ENCODE measurements at places on chromosomes 16 and 17.

GRCh38 chr17:27664606-27664965 is 33.6 kb downstream of the LGALS9 start:
- H3K4me3 ChIP-seq: no peak overlapping the region
- DNase-seq: no peak
- no peaks in the 10 kb centered on the region for H3K27me3 ChIP-seq
- no peaks in the 10 kb centered on the region for H3K36me3 ChIP-seq
- H3K27ac ChIP-seq: no peak overlapping the region

DNA sequence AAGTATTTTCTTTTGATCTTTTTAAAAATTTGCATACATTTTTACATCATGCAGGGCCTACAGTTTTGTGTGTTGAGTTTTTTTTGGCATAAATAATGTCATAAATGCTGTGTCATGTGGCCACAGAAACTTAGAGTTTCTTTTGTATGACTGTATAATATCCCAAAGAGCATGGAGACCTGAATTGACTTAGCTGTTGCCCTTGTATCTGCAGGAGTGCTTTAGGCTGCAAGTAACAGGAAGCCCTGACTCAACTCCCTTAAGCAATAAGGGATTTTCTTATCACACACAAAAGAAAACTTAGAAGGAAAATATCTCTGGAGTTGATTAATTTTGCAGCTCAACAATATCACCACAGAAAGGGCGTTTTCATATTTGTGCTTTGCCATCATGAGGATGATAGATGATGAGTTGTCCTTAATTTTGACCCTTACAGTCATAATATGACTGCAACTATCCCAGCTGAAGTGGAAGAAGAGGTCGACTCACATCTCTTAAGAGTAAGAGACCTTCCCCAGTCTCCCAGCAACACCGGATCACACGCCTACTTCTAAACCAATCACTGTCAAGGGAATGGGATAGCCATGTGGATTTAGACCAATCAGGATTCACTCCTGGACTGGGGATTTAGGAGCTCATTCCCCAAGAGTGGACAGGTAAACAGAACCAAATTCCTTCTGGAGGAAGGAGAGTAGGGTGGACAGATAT is 138.9 kb downstream of the GSG1L start:
- no peak overlapping the region for H3K4me3 ChIP-seq
- H3K4me1 ChIP-seq: peaks cover 5% of the 10 kb centered on the region
- 0 out of 2 replicates have a peak, but pooled peaks cover 1% of the 10 kb centered on the region for H3K27me3 ChIP-seq
- no peak overlapping the region for H3K27ac ChIP-seq
- no peaks in the 10 kb centered on the region for H3K36me3 ChIP-seq
- peak; percentile 24 for DNase-seq

DNA sequence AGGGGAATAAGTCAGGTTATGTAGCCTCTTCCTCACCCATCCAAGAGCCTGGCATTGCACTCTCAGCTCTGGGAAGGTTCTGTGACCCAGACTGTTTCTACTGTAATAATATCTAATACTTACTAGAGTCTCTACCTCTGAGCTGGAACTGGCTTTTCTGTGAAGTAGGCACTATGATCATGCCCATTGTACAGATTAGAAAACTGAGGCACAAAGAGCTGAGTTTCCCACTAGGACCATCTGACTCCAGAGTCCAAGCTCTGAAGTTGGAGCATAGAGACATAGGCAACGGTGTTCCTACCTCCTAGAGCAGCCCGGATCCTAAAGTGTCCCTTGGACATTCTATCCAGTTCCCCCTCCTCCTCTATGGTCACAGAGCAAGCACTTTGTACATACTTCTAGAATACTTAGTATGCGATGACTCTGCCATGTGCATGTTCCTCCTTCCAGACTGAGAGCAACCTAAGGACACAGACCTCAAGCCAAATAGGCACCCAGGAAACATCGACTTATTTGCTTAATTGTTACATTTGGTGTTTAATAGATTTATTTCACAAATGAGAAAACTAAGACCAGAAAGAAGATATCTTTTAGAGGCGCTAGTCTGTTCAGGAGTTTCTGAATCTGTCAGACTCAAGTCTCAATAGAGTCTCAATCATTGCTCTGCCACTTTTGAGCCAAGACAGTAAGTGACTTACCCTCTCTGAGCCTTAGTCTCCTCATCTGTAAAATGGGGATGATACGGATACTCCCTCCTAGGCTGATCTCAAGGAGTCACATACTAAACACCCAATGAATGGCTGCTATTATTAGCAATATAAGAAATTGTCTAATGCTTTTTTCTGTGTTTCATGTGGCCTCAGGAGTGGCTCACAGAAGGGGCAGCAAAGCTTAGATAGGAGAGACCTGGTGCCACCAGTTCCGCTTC is 3.6 kb downstream of the CLEC19A start:
- no peaks in the 10 kb centered on the region for H3K4me1 ChIP-seq
- H3K4me3 ChIP-seq: no peak overlapping the region
- no peaks in the 10 kb centered on the region for H3K36me3 ChIP-seq
- H3K27ac ChIP-seq: no peak overlapping the region
- peak; percentile 8 for DNase-seq

DNA sequence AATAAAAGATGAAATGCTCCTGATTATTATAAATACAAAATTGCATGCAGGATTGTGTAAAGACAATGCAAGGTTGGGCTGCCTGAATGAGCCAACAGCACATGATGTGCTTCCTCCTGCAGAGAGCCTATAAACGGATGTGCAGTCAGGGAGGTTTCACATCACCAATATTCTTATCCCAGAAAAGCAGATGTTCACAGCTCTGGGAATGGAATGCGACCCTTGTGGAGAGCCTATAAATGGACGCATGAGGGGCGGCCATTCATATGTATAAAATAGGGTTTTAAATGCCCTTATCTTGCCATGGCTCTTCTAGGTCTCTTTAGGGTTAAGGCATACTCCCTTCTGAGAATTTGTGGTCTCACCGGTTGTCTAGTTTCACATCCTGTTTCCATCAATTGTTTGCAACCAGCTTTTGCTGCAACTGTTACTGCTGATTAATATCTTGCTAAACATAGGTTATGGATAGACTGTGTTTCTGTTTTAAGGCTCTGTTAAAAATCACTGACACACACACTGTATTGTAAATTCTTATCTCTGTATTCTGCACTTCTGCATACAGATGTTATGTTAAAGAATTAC is 31.9 kb downstream of the SLFN11 start:
- no peaks in the 10 kb centered on the region for H3K27me3 ChIP-seq
- no peak overlapping the region for H3K4me3 ChIP-seq
- no peak for DNase-seq
- no peaks in the 10 kb centered on the region for H3K36me3 ChIP-seq

- peaks cover 8% of the 10 kb centered on the region for H3K4me1 ChIP-seq
- peak; percentile 49 for DNase-seq
- no peak overlapping the region for H3K27ac ChIP-seq
- H3K4me3 ChIP-seq: no peak overlapping the region
- no peaks in the 10 kb centered on the region for H3K36me3 ChIP-seq
- H3K27me3 ChIP-seq: no peaks in the 10 kb centered on the region
Measured at GRCh38 chr17:69506489-69506888, 92.0 kb downstream of the MAP2K6 start.

DNA sequence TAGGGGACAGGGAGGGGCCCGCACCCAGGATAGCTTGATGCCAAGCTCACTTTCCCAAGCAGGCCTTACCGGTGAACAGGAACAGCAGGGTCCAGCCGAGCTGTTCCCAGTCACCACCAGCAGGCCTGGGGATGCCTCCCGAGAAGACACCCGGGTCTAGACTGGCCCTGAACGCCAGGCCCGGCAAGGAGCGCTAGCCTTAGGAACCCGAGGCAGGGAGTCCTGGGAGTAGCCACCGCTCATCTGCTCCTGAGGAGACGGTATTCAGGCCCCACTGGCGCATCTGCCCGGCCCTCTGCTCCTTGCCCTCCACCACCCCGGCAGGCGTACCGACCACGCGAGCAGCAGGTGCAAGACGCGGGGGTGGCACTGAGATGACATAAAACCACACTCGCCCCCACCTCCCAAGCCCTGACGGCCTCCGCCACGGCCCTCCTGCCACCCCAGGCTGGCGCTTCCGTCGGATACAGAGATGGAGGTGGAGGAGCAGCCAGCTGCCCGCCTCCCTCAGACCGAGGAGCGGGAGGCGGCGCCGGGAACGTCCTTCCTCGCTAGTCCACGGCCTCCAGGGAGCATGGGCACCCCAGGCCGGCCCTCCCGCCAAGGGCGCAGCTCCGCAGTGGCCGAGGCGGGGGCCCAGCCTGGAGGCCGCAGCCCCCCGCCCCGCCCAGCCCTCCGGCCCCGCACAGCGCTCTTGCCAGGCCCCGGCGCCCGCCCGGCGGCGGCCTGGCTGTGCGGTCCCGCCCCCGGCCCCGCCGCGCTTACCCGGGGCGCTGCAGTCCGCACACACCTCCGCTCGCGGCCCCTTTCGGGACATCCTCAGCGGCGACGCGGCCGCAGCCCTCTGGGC is 661 bp downstream of the GIT1 start:
- no peaks in the 10 kb centered on the region for H3K36me3 ChIP-seq
- H3K27ac ChIP-seq: no peak overlapping the region
- peak overlapping the region; percentile 89 for H3K4me3 ChIP-seq

- peaks cover 4% of the 10 kb centered on the region for H3K36me3 ChIP-seq
- peak overlapping the region; percentile 11 for H3K27ac ChIP-seq
- no peak for DNase-seq
- H3K4me3 ChIP-seq: no peak overlapping the region
Measured at GRCh38 chr17:80780381-80781198, 211.1 kb upstream of the CHMP6 start.

- H3K27ac ChIP-seq: no peak overlapping the region
- DNase-seq: no peak
- H3K4me1 ChIP-seq: no peaks in the 10 kb centered on the region
- no peaks in the 10 kb centered on the region for H3K27me3 ChIP-seq
- H3K4me3 ChIP-seq: no peak overlapping the region
Measured at GRCh38 chr16:1199347-1200013, 25.6 kb downstream of the TPSG1 start.

- no peaks in the 10 kb centered on the region for H3K4me1 ChIP-seq
- no peak for DNase-seq
- no peak within 1 kb of the TSS for H3K4me3 ChIP-seq
- no peak within 1 kb of the TSS for H3K27ac ChIP-seq
- no peaks in the 10 kb centered on the region for H3K27me3 ChIP-seq
Measured at GRCh38 chr17:28613931-28614381, at the start of gene RSKR. Gene RSKR (minus strand): TSS chr17:28614185. CDS start chr17:28614161, 24 bp downstream.

GRCh38 chr16:68644715-68645493 is at the start of gene CDH3:
Gene CDH3 (plus strand): TSS chr16:68645310. CDS start chr16:68645380, 70 bp downstream.
- H3K36me3 ChIP-seq: no peaks in the 10 kb centered on the region
- peak within 1 kb of the TSS; percentile 94 for H3K4me3 ChIP-seq
- H3K4me1 ChIP-seq: peaks cover 22% of the 10 kb centered on the region
- DNase-seq: peak; percentile 71
- peak within 1 kb of the TSS; percentile 45 for H3K27ac ChIP-seq
- H3K27me3 ChIP-seq: no peaks in the 10 kb centered on the region

- no peaks in the 10 kb centered on the region for H3K36me3 ChIP-seq
- H3K4me1 ChIP-seq: no peaks in the 10 kb centered on the region
- H3K27ac ChIP-seq: no peak overlapping the region
- no peak overlapping the region for H3K4me3 ChIP-seq
- no peak for DNase-seq
Measured at GRCh38 chr17:830950-831349, 48.8 kb downstream of the MRM3 start.

DNA sequence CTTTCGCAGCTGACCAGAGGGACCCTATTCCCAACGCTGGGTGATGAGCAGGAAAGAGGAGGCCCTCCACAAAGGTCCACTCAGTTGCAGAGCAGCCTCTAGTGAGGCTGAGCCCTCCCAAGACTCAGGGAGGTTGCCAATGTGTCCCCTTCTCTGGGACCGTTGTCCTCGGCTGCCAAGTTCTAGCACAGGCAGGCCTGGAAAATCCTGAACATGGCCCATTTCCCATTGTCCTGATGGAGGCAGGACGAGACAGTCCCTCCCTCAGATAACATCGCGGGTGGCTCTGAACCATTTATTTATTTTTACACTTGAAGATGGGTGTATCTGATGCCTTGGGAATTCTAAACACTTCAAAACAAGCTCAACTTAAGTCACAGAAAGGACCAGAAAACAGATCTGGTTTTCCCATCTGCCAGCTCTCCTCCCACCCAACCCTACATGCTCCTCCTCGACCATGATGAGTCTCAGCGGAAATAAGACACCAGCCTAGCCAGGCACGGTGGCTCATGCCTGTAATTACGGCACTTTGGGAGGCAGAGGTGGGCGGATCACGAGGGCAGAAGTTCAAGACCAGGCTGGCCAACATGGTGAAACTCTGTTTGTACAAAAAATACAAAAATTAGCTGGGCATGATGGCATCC is 12.8 kb downstream of the CDIP1 start:
- no peaks in the 10 kb centered on the region for H3K4me1 ChIP-seq
- DNase-seq: no peak
- no peaks in the 10 kb centered on the region for H3K36me3 ChIP-seq

DNA sequence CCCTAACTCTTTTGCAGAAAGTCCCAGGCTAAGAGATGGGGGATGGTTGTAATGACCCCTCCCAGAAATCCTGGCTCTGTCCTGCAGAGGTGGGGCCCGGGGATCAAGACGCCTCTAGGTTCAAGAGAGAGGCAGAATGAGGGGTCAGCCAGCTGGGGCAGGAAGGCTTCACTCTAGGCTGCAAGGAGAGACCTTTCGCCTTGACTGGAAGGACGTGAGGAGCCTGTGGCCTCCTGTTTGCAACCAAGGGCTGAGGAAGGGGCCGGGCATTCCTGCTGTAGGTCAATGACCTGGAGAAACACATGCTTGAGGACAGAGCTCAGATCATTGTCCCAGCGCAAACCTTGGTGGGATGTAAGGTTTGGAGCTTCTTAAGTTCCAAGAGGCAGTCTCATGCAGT is 8.7 kb upstream of the CETP start:
- H3K27ac ChIP-seq: no peak overlapping the region
- H3K4me1 ChIP-seq: no peaks in the 10 kb centered on the region
- H3K27me3 ChIP-seq: no peaks in the 10 kb centered on the region
- DNase-seq: no peak
- no peak overlapping the region for H3K4me3 ChIP-seq

- H3K4me1 ChIP-seq: peaks cover 1% of the 10 kb centered on the region
- no peaks in the 10 kb centered on the region for H3K27me3 ChIP-seq
- no peaks in the 10 kb centered on the region for H3K36me3 ChIP-seq
- H3K27ac ChIP-seq: no peak overlapping the region
- no peak for DNase-seq
- H3K4me3 ChIP-seq: no peak overlapping the region
Measured at GRCh38 chr16:1326391-1326790, 7.1 kb upstream of the BAIAP3 start.

DNA sequence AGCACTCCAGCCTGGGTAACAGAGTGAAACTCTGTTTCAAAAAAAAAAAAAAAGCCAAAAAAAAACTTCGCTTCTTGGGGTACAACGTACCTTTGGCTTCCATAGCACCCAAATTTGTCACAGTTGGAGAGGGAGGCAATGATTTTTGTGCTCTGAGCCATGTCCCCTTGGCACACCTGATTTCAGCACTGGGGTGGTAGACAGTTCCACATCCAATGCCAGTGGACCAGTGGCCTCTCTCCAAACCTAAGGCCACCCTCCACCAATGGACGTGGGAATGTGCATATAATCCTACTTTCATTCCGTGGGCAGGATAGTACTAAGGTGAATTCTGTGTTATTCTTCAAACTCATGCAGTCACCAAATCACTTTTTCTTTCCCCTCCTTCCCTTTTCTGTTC is 47.5 kb downstream of the SALL1 start:
- no peak for DNase-seq
- H3K4me1 ChIP-seq: no peaks in the 10 kb centered on the region
- no peaks in the 10 kb centered on the region for H3K36me3 ChIP-seq
- no peak overlapping the region for H3K4me3 ChIP-seq
- no peaks in the 10 kb centered on the region for H3K27me3 ChIP-seq
